ENCODE measurements at places on chromosomes 16 and 17.

GRCh38 chr16:46757339-46758050, 9.4 kb upstream of the MYLK3 start:
- DNase-seq, result no peak

- no peak for DNase-seq
These were observed 150.4 kb upstream of the IRX5 start for GRCh38 chr16:54780266-54780665.

- DNase-seq, result no peak
These were observed 14.6 kb downstream of the CYLD start for GRCh38 chr16:50756473-50756872.

GRCh38 chr17:65311261-65311660, 174.1 kb downstream of the RGS9 start:
- no peak for DNase-seq

GRCh38 chr16:27722892-27723450, 173.0 kb downstream of the KATNIP start:
- no peak for DNase-seq

DNA sequence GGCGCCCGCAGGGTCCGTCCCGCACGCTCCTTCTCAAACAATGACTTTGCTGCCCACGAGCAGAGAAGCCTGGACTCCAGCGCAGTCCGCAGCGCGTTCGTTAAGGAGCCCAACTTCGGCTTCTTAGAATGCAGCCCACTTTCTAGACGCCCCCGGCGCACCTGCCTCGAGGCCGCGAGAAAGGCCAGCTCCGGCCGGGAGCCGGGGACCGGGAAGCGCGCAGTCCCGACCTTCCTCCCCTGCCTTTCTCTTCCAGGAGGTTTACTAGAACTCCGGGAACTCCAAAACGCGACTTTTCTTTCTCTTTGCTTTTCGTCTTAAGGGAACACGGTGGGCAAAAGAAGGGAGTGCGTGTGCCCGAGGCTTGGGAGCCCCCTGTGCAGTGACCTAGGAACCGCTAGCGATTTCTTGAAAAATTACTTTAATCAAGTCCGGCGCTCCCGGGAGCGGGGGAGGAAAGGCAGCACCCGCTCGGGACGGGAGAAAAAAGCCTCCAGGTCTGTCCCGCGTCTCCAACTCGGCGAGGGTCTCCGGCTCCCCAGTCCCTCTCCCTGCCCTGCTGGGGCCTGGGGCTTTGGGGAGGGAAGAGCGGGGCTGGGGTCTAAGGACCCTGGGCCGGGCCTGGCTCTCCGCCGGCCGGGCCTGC, 2.6 kb downstream of the HNF1B start:
- no peak for DNase-seq

- DNase-seq, result no peak
These were observed 72.2 kb downstream of the HS3ST3B1 start for GRCh38 chr17:14372905-14373613.

DNA sequence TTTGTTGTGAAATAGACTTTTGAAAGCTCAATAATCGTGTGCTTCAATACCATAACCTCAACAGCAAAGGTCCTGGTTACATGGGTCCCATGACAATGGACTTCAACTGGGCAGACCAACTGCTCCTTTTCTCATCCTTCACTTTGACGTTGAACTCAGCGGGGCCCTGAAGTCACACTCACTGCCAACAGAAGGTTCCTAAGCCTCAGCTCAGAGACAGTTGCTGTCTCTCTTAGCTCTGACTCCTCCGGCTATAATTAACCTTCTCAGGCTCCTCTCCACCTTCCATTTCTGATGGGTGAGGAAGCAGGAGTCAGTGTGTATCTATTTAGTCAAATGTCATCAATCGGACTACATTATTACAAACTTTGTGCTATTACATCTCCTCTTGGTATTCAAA, 23.8 kb downstream of the MPP3 start:
- DNase-seq, result no peak

- DNase-seq, result no peak
These were observed 17.8 kb upstream of the SLC6A4 start for GRCh38 chr17:30253312-30253711.

DNA sequence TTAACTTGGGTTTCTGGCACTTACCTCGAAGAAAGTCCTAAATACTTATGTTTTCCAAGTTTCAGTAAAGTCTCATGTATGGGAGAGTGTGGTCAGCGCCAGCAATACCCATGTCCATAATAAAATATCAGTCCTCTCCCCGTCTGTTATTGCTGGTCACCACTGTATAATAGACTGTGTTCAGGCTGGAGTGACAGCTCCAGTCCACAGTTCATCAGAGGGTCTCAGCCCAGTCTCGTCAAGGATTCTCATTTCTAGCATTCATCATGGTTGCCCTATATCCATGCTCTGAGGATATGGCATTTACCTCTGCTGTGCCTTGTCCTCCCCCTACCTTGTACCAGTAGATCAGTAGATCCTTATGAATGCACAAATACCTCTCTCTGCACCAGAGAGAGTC, 384.5 kb downstream of the NPIPA7 start:
- DNase-seq, result no peak

- no peak for DNase-seq
These were observed 1.0 kb upstream of the KRTAP4-2 start for GRCh38 chr17:41178843-41179616.

All from activated T-helper 1 cell treated with Interleukin-2 at 50 U/mL for 16 hours (primary cell).